Thyroid gland (tissue), 4 donors: ENCODE measurements at places on chromosomes 1 and 21. TPM values are rescaled to one million over a fixed set of nuclear protein-coding genes. Genes with fewer than 3 reads are reported as not detected.
A peak's percentile ranks its signal among the peaks of the same experiment; 100 is the strongest.

The PIK3R3 gene
- total RNA-seq = 24.0 TPM

The NBPF6 gene
- not detected for total RNA-seq

GRCh38 chr1:33338048-33338439 is 17.1 kb upstream of the A3GALT2 start:
- peak overlapping the region; percentile 95 for H3K27ac ChIP-seq
- H3K36me3 ChIP-seq = no peaks in the 10 kb centered on the region

DNA sequence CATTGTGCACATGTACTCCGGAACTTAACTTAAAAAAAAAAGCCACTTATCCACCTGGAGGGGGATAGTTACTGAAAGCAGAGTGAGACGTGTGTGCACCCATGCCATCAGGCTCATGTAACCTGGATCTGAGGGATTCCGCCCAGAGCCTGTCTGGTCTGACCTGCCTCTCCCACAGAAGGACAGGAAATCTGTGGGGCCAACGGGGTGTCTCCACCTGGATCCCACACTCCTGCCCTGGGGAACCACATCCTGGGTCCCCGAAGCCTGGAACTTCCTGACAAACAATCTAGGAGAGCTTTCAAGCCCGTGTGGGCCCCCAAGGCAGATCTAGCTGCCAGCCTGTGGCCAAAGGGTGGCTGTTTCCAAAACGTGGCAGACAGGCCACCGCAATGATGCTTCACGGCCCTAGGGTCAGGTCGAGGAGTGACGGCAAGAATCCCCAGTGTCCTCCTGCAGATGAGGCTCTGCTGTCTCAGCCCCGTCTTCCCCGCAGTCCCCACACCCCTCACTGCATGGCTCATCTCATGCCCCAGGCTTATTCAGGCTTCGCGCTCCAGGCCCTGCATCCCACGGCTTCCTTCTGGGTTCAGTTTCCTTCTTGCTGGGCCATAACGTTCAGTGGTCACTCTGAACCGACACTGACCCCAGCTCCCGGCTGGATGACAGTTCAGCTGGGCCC is 21.0 kb upstream of the PCBP3 start:
- no peak overlapping the region for H3K4me3 ChIP-seq
- H3K27ac ChIP-seq = no peak overlapping the region
- no peak for DNase-seq

- no peak overlapping the region for H3K4me3 ChIP-seq
- H3K27ac ChIP-seq = no peak overlapping the region
- DNase-seq = no peak
Measured at GRCh38 chr1:106975944-106976343, 80.5 kb upstream of the PRMT6 start.

DNA sequence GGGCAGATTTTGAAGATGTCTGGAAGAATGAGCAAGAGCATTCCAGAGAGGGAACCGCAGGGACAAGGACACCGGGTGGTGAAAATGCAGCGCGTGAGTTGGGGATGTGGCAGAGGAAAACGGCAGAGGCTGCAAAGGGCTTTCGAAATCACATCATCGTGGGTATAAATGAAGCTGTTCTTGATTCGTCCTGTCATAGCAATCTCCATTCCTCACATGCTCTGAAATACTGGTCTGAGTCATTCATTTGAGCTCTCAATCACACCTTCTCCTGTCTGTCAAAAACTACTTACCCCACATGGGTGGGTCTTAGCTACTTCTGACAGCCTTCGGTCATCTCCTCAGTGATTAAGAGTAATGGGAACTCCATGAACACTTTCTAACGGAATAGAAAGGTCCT is 81.5 kb downstream of the ERG start:
- H3K4me3 ChIP-seq = no peak overlapping the region
- H3K4me1 ChIP-seq = no peaks in the 10 kb centered on the region
- H3K27ac ChIP-seq = no peak overlapping the region
- H3K36me3 ChIP-seq = no peaks in the 10 kb centered on the region
- DNase-seq = no peak

GRCh38 chr1:27974417-27974781 is 14.6 kb downstream of the XKR8 start:
- no peaks in the 10 kb centered on the region for H3K27me3 ChIP-seq
- DNase-seq = no peak
- peaks cover 13% of the 10 kb centered on the region for H3K36me3 ChIP-seq
- H3K4me3 ChIP-seq = no peak overlapping the region
- H3K4me1 ChIP-seq = peaks cover 6% of the 10 kb centered on the region
- no peak overlapping the region for H3K27ac ChIP-seq

GRCh38 chr1:9180111-9180819 is 51.4 kb upstream of the GPR157 start:
- no peaks in the 10 kb centered on the region for H3K36me3 ChIP-seq
- no peaks in the 10 kb centered on the region for H3K27me3 ChIP-seq
- no peak overlapping the region for H3K4me3 ChIP-seq
